ENCODE measurements at places on chromosomes 2 and 18.

DNA sequence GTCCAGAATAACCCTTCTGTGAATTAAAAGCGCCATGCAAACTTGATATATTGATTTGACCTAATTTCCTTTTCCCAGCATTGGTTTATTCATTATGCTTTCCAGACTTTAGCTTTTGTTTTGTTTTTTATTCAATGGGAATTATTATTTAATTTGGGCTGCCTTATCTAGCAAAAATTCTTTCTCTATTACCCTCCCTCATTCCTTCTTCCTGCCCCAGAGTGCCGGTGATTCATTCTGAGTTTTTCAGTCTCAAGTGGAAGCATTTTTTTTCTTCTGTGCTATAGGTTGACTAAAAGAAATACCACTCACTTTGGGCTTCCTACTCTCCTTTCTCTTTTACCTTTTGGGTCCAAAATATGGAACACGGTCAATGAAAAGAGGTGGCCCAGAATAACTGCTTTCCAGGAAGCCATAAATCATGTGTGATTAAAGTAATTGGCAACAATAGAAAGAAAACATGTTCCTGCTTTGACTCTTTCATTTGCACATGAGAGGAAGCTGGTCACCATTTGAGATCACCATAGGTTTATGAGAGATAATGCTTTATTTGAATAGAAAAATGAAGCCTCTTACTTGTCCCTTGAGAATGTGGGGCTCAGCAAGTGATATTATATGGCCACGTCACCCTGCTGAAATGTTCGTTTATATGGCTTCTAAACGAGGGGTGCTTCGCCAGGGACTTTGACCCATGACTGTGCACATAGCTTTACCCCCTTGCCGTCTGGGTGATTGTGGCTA, 422.8 kb upstream of the ZEB2 start:
- DNase-seq = peak; percentile 71

GRCh38 chr2:26195040-26195984, 22.4 kb downstream of the GAREM2 start:
- DNase-seq = no peak

DNA sequence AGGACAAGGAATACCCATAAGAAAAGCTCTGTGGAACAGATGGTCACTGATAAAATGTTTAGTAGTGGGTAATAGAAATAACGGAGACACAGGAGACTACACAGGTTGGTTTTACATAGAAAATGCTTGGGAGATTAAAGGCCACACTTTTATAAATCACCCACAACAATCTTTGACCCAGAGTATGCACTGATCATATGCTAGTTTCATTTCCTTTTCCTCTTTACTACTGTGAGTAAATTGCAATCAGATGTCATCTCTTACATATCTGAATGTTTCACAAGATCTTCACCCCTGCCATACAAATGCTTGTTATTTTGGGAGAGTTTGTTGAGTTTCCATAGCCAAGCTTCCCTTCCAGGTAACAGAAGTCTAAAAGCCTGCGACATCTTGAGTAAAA, 978.4 kb upstream of the KLHL29 start:
- DNase-seq = no peak

DNA sequence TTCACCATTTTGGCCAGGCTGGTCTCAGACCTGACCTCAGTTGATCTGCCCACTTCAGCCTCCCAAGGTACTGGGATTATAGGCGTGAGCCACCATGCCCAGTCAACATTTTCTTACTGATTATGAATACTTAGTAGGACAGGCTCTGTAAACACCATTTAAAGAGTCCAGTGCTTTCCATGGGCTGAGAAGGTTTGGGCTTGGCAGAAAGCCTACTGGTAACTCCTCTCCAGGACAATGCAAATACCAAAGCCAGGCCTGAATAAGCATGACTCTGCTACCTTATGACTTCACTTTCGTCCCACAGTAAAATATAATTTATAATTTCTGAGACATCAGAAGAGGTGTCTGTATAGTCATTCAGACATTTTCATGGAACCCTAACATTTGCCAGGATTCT, 60.2 kb upstream of the FAM117B start:
- DNase-seq = no peak

GRCh38 chr2:88838165-88838635, 146.7 kb downstream of the RPIA start:
- no peak for DNase-seq

GRCh38 chr2:38152035-38152434, 76.1 kb upstream of the CYP1B1 start:
- no peak for DNase-seq

DNA sequence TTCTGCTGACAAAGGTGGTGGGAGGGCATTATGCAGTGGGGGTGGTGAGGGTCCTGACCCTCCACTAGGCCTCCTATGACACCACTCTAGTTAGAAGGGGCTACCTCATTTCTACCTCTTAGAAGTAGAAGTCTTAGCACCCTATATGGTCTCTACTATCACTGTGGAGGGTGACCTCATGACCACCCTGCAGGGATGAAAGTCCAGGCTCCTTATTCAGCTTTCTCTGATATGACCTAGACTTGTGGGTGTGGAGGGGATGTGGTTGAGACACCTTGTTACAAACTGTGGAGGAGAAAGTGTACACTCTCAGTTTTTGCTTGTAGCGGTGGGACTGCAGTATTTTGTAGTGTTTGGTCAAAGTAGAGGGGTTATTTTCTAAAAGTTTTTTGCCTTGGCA, 18.6 kb downstream of the TMEM182 start:
- no peak for DNase-seq

DNA sequence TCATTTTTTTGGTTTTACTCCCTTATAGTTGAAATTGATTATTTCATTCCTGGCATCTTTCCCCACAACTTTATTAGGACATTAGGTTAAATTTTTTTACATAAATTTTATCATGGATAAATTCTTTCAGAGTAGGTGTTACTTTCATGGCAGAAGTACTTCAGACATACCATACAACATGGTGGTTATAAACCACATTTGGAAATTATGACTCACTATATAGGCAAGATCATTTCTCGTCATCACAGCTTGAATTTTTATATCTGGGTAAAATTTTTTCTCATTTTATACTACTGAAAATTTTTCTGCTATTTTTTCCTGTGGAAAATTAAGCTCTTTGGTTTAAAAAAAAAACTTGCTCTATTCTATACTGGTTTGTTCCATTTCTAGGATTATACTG, 111.9 kb upstream of the COL5A2 start:
- DNase-seq = peak; percentile 71
